Suprapubic skin (tissue), 4 donors: ENCODE measurements at places on chromosomes 4 and X.

DNA sequence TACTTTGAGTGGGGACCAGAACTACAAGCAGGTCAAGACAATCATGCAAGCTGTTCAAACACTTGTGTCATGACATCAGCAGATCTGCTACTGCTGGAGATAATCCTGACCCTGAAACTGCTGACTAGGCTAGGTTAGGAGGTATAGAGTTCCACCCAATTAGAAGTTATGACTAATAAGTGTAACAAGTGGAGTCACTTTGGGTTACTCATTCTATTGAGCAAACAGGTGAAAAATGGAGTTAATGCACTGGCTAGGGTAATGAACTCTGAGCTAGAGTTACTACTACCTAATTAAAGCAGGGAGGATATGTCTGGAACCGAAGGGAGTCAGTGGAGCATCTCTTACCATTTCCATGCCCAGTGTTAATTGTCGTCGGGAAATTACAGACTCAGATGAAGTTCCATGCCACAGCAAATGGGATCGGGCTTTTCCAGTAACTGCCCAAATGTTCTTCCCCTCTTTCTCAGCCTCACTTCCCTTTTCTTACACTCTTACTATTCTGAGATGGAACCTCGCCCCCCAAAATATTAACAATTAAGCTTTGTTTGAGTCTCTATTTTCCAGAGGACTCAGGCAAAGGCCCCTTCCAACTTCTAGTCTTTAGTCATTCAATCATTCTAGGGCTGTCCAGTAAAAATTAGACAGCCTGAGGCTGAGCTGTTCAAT lies 19.8 kb upstream of the MANBA start:
- DNase-seq: no peak

GRCh38 chr4:111464251-111465045 lies 680.8 kb upstream of the FAM241A start:
- no peak for DNase-seq

GRCh38 chr4:54945838-54946237 lies 179.6 kb downstream of the KDR start:
- DNase-seq: no peak

DNA sequence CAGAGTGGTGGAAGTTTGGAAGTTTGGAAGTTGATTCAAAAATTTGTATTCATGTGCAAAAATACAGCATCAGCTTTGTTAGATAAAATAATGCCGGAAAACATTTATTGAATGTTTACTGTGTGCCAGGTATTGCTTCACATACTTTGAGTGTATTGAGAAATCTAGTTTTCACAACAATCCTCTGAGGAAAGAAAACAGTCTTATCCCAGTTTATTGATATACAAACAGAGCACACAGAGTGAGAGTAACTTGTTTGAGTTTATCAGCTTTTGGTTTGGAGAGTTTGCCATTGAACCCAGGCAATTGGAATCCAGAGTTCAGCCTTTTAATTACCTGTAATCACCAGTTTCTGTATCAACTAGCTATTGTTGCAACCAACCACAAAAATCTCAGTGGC lies 127.2 kb upstream of the RPS6KA3 start:
- DNase-seq: no peak

DNA sequence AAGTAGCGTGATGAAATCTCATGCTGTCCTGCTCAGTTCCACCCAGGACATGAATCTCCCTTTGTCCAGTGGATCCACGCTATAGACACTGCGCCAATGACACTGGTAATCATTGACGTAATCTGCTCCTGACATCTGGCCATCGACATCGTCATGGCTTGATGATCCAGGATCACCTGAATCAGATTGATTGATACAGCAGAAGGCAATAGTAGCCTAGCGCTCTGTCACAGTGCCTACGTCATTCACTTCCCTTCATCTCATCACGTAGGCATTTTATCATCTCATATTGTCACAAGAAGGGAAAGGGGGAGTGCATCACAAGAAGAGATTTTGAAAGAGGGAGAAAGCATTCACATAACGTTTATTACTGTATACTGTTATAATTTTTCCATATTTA lies 68.8 kb downstream of the STK32B start:
- no peak for DNase-seq

- DNase-seq: no peak
Measured at GRCh38 chr4:77578145-77578544, 27.5 kb upstream of the CXCL13 start.

- no peak for DNase-seq
Measured at GRCh38 chrX:24928114-24928513, 87.7 kb downstream of the ARX start.

DNA sequence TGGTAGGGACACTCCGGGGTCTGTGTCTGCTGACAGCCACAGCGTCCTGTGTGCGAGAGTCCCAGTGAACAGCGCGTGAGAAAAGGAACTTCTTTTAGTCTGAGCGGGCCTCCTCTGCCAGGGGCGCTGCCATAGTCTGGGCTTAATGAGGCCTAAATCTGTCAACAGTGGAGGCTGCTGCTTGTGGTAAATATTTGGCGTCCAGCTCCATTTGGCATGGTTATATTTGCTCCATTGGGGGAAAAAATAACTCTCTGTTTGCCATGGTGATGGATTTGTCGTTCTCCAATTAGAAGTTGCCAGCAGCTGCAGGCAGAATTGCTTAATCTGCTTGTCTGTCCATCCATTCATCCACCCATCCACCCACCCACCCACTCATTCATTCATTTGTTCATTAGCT lies 71.4 kb upstream of the PSAPL1 start:
- no peak for DNase-seq
